ENCODE measurements at places on chromosomes 12 and 14.

- DNase-seq: no peak
Observed at GRCh38 chr12:95959107-95959506, 16.0 kb downstream of the AMDHD1 start.

DNA sequence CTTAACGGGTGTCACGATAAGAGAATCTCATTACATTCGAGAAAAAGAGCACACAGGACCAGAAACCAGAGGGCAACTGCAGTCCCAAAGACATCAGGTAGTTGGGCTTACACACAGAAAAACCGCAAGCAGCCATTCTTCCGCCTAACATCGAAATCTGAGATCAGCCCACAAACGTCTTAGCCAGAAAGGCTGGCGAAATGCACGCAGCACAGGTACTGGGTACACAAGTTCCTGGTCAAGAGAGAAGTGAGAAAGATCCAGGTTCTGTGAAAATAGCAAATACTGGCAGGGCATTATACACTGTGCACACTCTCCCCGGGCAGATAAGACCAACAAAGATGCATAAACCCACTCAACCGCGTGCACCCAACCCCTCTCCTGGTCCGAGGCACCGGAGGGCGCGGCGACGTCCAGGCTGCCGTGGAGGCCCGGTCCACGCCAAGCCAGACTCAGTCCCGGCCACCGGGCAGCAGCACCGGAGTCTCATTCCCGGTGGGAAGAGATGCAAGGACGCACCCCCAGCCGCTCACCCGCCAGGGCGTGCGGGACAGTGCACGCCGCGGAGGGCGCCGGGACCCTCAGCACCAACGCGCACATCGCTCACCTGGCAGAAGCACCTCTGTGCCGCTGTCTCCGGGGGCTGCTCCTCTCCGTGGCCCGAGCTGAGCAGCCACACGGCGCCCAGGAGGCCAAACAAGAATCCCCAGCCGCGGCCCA is 437 bp downstream of the ERO1A start:
- peak; percentile 22 for DNase-seq

GRCh38 chr12:46445093-46445492 is 72.5 kb upstream of the SLC38A2 start:
- DNase-seq: no peak

GRCh38 chr12:22880331-22880730 is 255.4 kb downstream of the ETNK1 start:
- DNase-seq: no peak

DNA sequence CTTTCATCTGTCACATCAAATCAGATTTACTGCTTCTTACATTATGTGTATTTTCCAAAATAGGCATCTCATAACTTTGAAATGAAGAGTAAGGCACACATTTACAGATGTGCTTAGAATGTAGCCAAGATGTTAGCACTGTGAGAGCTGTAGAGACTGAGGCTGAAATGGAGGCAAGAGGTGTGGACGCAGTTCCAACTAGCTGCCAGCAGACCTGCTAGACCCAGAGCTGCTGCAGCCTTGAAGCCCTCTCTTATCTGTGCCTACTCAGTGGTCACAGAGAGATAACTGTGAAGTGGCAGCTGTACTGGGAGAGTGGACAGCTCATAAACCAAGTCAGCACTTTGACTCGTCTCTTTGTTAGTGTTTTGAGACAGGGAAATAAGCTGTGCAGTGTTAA is 470.9 kb downstream of the CCER1 start:
- no peak for DNase-seq

DNA sequence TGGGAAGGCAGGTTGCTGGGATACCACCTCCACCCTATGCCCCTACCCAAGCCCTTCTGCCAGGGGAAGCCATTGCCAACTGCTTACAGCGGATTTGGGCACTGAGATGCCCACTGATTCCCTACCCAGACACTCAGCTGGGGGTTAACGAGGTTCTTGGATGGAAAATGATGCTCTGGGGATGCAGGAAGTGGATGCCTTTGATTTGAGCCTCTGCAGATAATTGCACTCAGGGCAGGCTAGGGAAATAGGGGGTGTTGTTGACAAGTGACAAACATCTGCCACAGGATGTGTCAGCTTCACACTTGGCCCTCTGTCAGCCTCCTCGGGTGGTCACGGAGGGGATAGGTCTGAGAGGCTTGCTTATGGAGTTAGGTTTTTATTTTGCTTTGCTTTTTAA is 57.4 kb downstream of the RPH3A start:
- no peak for DNase-seq

- DNase-seq: no peak
Observed at GRCh38 chr14:91906374-91906773, 39.0 kb upstream of the TC2N start.

DNA sequence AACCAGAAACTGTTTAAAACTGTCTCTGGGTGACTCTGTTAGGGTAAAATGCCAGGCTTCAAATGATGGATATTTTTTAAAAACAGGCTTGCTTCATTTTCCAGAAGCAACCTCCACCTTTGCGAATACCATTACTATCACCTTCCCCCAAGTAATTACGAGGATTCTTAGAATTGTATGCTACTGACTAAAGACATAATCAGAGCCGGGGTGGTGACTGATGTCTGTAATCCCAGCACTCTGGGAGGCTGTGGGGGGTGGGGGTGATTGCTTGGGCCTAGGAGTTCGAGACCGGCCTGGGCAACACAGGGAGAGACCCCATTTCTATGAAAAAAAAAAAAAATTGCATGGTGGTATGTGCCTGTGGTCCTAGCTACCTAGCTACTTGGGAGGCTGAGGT is 38.3 kb downstream of the FGD6 start:
- DNase-seq: no peak

GRCh38 chr12:93500201-93500600 is 32.9 kb downstream of the MRPL42 start:
- no peak for DNase-seq

DNA sequence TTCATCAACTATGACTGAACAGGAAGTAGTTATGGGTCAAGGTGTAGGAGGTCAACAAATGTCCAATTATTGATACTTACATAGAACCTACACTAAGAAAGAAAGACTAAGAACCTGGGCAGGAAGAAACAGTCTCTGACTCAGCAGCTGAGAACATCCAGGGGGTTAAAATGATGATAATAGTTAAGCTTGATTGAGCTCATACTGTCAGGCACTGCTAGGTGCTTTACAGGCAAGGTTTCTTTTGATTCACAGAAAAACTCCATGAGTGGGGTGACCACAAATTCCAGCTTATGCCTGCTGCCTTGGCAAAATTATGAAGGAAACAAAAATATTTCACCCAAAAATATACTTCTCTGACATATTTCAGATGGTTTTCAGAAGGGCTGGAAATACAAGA is 75.0 kb downstream of the ACADS start:
- DNase-seq: no peak

DNA sequence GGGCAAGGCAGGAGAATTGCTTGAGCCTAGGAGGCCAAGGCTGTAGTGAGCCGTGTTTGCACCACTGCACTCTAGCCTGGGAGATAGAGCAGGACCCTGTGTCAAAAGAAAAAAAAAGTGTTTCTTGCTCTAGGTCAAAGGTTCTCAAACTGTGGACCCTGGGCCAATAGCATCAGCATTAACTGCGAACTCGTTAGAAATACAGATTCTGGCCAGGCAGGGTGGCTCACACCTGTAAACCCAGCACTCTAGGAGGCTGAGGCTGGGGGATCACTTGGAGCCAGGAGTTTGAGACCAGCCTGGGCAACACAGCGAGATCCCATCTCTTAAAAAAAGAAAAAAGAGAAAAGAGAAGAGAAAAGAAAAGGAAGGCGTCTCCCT is 858 bp downstream of the RILPL2 start:
- DNase-seq: no peak

GRCh38 chr12:29516431-29516875 is 19.0 kb upstream of the OVCH1 start:
- no peak for DNase-seq

GRCh38 chr12:76813972-76814371 is 50.1 kb downstream of the ZDHHC17 start:
- DNase-seq: no peak

DNA sequence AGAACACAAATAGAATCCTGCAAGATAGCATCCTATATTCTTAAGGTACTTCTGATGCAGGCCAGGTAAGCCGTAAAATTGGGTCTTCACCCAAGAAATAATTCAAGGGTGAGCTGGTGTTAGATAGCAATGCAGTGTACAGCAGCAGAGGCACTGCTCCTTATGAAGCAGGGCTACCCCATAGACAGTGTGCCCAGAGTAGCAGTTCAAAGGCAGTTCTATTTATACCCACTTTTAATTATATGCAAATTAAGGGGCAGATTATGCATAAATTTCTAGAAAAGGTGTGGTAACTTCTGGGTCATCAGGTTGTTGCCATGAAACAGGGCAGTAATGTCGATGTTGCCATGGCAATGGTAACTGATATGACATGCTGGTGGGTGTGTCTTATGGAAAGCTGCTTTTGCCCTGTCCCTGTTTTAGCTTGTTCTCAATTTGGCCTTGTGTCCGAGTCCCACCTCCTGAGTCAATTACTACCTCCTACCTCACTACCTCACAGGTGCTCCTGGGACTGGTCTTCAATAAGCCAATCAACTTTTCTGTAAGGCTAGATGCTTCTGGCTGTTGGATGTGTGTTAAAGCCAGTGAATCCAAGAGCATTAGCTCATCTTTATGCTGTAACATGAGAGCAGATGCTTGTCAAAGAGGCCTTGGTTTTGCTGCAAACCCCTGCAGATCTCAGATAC is 61.0 kb downstream of the PPM1A start:
- no peak for DNase-seq

DNA sequence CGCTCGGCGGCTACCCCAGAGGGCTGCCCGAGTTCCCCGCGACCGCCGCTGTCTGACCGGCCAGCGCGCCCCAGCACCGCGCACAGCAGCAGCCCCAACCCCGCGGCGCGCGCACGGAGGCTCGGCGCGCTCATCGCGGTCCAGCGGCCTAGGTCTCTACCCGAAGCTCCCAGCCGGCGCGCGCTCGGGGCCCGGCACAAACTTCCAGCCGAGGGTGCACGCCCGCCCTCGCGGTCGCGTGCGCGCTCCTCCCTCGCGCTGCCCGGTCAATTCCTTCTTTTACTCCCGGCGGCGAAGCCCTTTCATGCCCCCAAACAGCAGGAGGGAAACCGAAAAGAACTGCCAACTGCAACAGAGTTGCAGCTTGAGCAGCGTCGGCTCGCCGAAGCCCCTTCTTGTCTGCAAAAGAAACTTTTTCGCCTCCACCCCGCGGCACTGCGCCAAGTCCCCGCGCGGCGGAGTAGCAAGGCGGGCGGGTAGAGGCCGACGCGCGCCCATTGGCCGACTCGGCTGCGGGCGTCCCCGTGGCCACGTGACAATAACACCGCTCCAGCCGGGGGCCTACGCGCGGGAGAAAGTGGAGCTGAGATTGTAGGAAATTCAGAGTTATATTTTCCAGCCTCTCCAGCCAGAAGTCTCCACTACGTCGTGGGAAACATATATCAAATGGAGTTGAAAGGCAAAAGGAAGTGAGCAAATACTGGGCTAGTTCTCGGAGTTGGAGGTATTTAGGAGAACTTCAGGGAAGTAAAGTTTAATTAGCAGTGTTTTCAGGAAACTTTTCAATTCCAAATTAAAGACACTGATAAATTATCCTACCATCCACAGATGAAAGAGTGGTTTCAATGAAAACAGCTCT is at the start of gene LRIG3:
TSS of gene LRIG3 (minus strand) at position 403 of the 859 bp plus-strand sequence. CDS start at position 134, 269 bp downstream.
- DNase-seq: no peak

DNA sequence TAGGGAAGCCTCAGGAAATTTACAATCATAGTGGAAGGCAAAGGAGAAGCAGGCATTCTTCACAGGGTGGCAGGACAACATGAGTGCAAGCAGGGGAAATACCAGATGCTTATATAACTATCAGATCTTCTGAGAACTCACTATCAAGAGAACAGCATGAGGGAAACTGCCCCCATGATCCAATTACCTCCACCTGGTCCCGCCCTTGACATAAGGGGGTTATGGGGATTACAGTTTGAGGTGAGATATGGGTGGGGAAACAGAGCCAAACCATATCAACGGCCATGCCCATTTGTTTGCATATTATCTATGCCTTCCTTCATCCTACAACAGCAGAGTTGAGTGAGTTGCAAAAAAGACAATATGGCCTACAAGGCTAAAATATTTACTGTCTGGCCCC is 140.2 kb upstream of the CCDC196 start:
- DNase-seq: no peak

DNA sequence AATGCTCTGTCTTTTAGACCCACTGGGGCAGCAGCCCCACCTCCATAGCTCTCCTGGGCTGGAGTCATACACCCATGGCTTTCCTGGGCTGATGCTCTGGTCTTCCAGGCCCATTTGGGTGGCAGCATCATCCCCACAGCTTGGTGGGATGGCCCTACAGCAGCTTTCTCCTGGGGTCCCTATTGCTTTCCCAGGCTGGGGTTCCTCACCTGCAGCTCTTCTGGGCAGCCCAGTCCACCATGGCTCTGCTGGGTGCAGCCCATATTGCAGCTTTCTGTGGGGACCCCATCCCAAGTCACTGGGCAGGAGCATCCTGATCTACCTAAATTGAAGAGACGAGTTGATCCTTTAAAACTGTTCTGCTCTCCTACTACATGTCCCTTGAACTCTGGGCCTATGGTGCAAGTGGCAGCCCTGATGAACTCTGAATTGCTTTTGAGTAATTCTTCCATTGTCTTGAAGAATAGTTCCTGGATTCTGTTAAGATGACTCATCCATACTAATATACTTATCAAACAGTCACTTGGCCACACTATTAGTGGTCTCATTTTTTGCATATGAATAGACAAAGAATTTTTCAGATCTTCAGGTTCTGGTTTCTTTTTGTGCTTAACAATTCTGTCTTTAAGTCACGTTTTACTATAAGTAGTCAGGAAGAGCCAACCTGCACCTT is 390.1 kb downstream of the DPF3 start:
- no peak for DNase-seq

DNA sequence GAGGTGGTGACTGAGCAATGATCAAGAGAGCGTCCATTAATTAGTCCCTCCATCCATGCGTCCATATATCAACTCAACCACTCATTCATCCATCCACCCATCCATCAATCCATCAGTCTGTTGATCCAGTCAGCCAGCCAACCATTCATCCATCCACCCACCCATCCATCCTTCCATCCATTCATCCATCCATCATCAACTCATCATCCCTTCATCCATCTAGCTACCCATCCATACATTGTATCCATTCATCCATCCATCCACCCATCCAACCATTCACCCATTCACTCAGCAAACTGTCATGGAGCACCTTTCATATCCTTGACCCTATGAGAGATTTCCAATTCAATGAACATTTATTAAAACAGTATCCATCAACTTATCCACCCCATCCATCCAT is 28.1 kb downstream of the MAP1LC3B2 start:
- DNase-seq: no peak

- no peak for DNase-seq
Observed at GRCh38 chr12:49665384-49665783, 41.8 kb downstream of the FMNL3 start.

DNA sequence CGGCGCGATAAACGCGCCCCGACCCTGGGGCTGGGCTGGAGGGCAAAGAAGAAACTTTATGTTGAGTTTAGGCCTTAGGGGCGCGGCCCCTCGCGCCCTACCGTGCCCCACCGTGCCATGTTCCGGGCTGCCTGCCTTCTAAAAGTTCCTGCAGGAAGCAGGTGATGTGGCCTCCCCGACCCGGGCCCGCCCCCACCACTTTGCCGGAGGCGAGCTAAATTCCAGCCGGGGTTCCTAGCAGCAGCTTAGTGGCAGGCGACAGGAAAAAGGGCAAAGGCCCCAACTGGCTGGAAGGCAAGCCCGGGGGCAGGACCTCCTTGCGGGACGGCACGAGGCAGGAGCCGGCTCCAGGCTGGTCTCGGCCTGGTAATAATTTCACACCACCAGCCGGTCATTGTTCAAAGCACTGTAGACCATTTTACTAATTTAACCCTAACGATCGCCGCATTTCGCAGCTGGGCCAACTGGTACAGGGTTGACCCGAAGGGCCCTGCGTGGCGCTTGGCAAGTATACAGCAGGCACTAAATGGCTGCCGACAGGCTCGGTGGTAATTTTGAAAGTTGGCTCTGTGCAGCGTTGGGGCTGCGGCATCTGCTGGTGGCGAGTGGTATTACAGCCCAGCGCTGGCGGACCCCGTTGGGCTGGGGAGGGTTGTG is 895 bp upstream of the CCDC88C start:
- DNase-seq: peak; percentile 74
